Activated CD8-positive, alpha-beta memory T cell treated with anti-CD3 and anti-CD28 coated beads for 4 hours (primary cell): ENCODE measurements at places on chromosomes 3 and 15.

GRCh38 chr3:123377243-123377740, 71.6 kb downstream of the ADCY5 start:
- DNase-seq, result no peak

- DNase-seq, result no peak
These were observed 38.4 kb upstream of the EHHADH start for GRCh38 chr3:185292238-185292637.

DNA sequence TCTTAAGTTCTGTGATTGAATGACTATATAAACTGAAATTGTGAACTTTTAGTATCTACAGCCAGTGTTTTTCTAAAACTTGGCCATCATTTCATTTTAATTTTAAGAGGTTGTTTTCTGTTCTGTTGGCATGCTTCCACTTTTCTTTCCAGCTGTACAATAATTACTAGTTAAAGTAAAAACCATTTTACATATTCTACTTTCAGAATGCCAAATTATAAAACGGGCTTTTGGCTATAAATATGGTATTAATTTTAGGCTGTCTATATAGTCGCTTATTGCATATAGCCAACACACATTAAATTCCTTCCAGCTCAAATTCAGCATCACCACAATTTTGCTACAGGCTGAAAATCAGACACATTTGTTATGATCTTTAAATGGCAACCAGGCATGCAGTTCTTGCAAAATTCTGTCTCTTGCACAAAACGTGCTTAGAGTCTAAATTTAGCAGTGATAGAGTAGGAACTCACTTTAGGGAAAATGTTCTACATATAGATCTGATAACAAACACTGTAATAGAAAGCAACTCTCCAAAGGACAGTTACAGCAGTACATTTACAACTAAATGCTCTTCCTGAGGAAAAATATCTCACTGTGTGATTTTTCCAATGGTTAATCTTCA, 81.1 kb downstream of the BTD start:
- no peak for DNase-seq

GRCh38 chr3:4401441-4401840, 65.6 kb downstream of the SUMF1 start:
- DNase-seq, result no peak

DNA sequence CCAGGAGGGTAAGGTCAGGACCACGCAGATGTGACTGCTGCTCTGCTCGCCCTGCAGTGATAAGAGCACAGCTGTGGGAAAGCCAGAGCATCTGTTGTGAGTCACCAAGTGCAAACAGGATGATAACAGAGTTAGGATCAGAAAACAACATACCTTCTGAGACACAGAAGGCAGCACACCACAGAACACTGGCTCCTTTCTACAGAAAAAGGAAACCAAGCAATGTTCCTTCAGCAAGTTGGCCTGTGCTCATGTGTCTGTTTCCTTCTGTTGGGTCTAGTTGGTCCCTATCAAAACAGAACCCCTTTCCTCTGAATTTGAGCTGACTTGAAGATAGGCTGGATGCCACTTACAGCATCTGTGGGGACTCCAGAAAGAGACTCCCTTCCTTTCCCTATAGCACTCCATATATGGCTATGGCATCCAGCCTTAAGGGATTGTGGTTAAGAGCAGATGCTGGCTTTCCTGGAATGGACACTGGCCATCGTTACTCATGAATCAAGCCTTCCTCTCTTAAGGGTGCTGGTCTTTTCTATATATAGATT, 440.7 kb upstream of the THBS1 start:
- no peak for DNase-seq

DNA sequence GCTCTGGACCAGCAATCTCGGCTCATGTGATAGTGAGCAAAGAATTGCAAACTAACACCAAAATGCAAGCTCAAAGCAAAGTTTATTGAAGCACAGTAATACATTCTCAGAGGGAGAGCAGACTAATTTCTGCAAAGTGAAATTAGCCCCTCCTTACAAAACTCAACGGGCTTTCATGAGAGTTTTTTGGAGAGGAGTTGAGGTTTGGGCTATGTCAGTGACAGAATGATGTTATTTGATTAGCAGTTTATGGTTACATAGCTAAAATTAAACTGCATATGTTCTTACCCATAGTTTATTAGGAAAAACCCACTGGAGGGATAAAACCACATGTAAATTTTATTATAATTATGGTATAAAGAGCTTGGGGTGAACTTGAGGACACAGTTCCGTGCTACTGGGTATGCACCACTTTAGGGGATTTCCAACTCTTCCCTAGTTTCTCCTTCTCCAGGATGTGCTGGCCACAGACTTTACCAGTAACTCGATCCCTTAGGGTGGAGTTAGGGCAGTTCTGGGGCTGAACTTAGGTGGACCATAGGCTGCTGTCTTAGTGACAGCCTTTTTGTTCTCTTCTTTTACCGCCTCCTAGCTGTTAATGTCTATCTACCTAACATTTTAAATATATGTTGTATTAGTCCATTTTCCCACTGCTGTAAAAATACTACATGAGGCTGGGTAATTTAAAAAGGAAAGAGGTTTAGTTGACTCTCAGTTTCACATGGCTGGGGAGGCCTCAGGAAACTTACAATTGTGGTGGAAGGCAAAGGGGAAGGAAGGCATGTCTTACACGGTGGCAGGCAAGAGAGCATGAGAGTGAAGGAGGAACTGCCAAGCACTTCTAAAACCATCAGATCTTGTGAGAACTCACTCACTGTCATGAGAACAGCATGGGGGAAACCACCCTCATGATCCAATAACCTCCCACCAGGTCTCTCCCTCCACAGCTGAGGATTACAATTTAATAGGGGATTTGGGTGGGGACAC, 8.9 kb upstream of the AADACL2 start:
- no peak for DNase-seq

GRCh38 chr3:190516416-190516815, 2.5 kb downstream of the IL1RAP start:
- DNase-seq, result no peak

GRCh38 chr3:13544951-13545651, 3.8 kb upstream of the FBLN2 start:
- no peak for DNase-seq

- no peak for DNase-seq
These were observed 863.7 kb upstream of the SEMA6D start for GRCh38 chr15:46853600-46853999.

DNA sequence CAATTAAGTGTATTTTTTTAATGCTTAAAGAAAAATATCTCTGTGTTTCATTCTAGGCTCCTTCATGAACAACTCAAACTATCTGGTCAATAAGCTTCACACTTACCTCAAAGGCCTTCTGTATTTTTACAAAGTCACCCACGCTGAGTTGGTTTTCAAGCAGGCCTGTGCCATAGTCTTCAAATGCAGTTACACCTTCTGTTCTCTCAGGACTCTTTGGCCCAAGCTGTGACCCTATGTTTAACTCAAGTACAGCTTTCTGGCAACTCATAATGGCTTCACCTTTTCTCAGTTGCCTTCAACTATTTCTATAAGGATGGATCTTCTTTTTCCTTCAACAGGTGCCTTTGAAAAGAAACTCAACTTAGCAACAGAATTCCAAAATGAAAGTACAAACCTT, 587 bp downstream of the WDR49 start:
- no peak for DNase-seq

- DNase-seq, result no peak
These were observed 281.2 kb upstream of the DPH6 start for GRCh38 chr15:35827141-35827540.

DNA sequence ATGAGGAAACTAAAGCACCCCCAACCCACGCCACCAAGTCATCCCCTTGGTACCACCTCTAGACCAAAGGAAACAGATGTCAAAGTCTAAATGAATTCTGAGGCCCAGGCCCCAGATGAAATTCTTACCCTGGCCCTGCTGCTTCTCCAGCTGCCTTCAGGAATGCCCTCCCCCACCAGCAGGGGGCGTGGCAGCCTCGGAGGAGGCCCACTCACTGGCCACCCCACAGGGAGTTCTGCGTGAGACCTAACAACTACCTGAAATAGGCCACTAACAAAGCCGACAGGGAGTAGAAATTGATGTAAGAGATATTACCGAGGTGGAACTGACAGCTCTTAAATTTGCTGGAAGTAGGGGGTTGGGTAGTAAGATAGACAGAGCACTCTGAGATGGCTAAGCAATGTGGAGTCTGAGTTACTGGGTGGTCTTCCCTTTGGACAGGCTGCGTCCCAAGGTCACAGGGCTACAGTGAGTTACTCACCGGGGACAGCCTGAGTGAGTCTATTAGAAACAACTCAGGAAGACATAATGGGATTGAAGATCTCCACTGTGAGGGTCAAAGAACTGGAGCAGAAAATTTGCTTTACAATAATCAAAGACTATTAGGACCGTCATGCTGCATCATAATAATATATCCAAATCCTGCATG, 240.7 kb downstream of the SHOX2 start:
- DNase-seq, result no peak

- DNase-seq, result no peak
These were observed 514.4 kb upstream of the ARRDC4 start for GRCh38 chr15:97446138-97446537.

DNA sequence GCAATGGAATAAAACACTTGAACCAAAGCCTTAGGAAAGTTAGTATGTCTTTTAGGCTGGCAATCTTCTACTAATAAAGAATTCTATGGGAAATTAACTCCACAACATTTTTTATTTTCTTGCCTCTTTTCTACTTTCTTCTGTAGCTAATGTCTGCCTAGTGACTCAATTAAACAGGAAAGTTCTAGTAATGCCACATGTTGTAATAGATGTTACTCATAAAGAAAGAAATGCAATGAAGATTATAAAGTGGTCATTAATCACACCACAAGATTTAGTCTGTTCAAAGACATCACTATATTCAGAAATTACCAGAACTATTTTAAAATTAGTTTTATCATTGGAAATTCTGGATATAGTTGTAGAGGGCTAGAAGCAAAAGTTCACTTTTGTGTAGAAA, 329.7 kb downstream of the SI start:
- DNase-seq, result no peak

DNA sequence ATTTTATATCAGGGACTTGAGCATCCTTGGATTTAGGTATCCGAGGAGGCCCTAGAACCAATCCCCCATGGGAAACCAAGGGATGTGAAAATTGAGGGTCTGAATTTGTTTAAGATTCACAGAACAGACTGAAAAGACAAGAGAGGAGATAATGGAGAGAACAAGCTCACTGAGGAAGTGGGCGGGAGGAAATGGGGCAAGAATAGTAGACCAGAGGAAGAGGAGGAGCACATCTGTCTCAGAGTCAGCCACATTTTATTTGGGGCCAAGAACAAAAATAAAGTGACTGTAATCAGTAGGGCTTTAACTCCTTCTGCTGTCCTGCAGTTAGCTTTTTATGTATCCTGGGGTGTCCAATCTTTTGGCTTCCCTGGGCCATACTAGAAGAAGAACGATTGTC, 63.8 kb downstream of the BLM start:
- DNase-seq, result no peak

DNA sequence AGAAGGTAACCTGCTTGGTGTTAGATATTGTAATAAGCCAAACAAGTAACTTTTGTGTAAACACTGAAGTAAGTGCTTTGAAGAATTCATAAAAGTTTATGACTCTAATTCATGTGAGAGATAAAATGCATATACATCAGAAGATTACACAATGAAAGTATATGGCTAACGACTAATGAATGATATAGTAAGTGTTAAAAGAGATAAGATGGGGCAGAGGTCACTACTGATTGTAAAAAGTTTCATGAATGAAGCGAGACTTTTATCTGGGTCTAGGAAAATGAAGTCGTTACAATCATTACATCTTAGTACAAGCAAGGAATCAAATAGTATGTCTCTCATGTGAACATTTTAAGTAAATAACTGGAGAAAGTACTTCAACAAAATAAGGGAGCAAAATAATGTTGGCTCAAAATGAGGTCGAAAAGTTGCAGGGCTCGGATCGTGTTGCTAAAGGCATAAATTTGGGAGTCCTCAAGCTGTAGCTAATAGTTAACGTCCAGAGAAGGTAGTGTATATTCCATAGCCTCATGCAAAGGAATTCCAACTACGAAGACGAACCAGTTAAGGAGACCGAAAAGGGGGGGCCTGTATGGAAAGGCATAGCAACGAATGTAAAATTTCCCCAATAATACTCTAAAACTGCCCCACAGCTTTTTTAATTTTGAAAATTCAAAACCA, 984 bp upstream of the DUT start:
- no peak for DNase-seq

GRCh38 chr15:22228101-22228762, 147.9 kb downstream of the OR4M2 start:
- no peak for DNase-seq

DNA sequence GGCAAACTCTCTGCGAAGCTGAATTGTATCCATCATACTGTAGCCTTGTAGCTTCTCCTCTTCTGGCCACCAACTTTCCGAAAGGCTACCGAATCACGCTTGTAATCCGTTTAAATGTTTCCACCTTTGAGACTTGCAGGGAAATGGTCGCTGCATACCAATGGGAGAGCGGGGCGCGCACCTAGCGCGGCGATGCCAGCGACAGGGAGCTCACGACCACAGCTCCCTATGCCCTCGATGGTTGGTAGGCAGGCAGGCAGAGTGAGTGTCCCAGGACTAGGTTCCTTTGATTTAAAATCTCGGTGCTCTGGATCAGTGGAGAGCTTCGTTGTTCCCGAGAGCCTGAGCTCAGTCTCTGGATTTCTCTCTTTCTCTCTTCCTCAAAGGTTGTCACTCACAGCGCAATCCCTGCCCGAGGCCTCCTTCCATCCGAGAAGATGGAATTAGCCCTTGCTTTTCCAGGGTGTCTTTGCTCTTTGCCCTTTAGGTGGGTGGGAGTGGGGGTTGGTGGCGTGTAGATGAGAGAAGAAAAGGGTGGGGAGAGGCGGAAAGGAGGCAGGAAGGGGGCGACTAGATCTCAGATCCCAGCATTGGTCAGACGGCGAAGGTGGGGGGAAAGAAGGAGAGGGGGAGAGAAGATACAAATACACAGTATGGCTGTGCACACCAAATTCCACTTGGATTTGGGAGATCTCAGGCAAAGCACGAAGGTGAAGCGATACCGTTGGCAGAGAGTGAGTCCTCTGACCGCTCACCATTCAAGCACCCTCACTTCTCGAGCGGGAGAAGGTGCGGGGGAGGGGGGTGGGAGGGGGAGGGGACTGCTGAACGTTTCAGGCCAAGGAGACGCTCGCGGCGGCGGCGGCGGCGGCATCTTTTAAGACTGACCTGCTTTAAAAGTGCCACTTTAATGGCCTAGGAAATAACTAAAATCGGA, at the start of gene SLITRK3:
TSS of gene SLITRK3 (minus strand) at position 745 of the 937 bp plus-strand sequence. CDS start 5,554 bp downstream, outside the sequence.
- DNase-seq, result no peak

DNA sequence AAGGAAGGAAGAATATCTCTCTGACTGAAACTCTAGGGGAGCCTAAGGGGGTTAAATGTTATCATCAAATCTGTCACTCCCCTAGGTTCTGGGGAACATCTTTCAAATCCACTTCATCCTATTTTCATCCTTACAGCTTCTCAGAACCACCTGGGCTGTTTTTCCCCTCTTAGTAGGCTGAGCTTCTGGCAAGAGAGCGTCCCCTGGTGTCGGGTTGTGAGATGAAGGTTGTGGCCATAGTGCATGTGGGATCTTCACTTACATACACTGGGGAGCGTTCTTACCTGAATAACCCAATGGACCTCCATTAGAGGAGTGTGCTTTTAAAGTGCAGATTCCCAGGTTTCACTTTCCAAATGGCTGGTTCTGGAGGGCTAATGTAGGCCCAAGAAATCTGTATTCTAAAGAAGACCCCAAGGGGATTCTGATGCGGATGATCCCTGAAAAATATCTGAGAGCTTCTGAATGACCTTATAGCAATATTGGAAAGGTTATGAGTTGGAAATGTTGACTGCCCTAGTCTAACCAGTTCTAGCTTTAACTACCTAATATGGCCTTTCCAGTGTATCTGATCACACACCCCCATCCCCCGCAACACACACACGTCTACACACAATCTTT, 663.7 kb downstream of the AGBL1 start:
- peak; percentile 6 for DNase-seq

GRCh38 chr15:100218434-100218833, 123.3 kb downstream of the ADAMTS17 start:
- no peak for DNase-seq
